Kidney epithelial cell (primary cell): ENCODE measurements at places on chromosomes 2 and 18.

- DNase-seq: no peak
These were observed 249.4 kb upstream of the SLC14A2 start for GRCh38 chr18:45365835-45366234.

- DNase-seq: no peak
These were observed 13.3 kb upstream of the CYP20A1 start for GRCh38 chr2:203225423-203226039.

DNA sequence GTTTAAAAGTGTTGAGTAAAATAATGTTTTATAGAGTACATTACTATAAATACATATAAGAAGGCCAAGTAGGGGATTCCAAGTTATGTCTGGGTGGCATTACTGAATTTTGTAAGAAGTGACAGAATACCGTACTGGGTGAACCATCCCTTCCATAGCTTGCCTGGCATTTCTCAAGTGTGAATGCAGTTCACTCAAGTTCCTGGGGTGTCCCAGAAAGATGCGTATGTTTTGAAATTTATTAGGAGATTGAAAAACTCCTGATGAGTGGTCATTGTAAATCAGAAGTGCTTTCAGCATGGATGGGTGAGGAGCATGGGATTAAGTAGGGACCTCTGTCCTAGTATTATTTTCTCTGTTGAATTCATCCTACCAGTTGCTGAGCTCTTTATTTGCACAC lies 103.2 kb downstream of the VAPA start:
- DNase-seq: no peak

DNA sequence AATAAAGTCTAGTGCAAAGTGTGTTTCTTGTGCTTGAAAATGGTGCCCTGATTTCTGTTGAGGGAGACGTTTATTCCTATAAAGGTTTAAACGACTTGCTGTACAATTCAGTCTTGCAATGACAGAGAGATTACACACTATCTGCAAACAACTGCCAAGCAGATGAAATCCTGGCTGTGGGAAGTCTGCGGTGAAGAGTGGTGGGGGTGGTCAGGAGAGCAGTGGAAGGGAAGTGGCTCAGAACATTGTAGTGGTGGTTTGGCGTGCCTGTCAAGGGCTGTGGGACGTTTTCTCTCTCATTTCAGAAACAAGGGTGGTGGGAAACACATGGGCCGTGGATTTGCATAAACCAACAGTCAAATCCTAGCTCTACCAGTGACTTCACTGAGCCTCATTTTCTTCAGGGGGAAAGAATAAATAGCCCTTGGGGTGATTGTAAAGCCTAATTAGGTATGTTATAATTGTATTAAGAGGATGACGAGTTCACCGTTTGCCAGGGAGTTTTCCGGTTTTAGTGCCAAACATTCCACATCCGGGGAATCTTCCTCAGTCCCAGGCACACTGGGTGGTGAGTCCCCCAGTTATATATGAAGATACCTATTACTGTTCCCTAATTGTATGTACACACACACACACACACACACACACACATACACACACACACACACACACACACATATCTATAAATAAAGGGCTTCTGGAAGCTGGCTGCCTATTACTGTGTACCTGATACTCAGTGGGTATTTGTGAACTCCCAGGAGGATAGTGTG lies 115.0 kb downstream of the SPTBN1 start:
- DNase-seq: no peak

DNA sequence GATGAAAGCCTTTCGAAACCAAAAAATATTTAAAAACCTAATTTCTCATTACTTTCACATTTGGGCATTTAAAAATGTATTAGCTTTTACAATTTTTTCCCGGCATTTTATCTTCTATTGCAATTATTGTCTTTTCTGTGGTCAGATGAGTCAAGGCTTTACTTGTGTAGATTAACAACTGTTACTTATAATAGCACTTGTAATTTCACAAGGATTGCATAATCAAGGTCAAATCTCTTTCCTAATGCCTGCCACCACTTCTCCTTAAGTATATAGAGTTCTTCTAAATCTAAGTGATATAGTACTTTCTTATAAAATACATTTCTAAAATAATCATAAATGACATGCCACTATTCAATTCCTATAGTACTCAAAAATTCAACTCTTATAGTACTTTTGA lies 67.2 kb downstream of the SLC8A1 start:
- peak; percentile 37 for DNase-seq

DNA sequence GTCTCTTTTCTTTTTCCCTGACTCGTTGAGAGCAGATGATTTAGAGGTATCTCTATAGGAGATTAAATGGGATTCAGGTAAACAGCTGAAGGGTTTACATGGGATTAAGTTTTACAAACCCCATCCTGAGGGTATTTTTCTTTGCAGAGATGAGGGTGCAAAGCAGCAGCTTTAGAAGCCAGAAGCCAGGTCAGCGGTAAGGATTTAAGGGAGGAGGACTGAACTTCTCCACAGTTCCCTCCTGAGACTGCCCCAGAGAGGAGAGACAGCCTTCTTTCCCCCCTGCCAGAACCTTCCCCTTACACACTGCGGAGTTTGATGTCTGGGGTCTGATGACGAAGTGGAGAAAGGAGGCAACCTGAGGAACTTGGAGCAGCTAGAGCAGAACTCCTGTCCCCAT lies 220.1 kb downstream of the PRKCE start:
- DNase-seq: no peak

DNA sequence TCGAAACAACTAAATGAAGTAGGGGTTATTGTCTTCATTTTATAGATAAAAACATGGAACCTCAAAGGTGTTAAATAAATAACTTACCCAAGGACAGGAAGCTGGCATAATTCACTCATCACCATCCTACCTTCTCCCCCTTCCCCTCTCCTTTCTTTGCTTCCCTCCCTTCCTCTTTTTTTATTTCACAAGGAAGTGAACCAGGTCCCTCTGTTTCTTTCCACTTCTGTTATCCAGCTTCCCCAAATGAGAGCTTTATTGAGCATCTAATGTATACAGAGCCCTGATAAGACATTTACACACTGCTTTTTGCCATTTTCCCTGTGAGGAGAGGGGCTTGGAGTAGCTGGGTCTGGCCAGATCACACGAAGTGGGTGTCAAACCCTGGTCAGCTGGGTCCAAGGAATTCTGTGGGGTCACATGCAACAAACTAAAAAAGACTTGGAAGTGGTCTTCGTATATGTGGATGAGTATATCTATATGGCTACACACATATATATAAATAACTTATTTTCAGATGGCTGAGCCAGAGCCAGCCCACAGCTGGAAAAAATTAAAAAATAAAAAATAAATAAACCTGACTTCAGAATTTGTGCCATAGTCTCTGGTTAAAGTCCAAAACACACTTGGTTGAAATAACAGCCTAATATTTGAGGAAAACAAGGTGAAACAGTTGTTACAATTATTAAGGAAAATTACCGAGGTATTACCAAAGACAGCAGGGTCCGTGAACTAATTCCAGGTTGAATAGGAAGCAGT lies 49.3 kb upstream of the FOSL2 start:
- DNase-seq: no peak

DNA sequence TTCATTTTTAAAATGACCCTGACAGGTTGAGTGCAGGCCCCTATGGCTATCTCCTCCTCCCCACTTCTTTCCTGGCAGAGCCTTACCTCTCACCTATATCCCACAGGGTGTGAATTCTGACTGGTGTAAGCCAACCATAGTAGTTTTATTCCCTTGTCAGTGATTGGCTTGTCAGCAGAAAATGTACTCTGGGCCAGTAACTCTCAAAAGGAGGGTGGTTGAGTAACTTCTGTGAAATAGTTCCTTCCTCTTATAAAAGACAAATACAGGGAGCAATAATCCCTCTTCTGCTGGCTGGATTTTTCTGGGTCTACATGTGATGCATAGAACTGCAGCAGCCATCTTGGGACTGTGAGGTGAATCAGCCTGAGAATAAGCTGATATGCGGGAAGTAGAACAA lies 83.4 kb downstream of the RAPH1 start:
- DNase-seq: no peak

DNA sequence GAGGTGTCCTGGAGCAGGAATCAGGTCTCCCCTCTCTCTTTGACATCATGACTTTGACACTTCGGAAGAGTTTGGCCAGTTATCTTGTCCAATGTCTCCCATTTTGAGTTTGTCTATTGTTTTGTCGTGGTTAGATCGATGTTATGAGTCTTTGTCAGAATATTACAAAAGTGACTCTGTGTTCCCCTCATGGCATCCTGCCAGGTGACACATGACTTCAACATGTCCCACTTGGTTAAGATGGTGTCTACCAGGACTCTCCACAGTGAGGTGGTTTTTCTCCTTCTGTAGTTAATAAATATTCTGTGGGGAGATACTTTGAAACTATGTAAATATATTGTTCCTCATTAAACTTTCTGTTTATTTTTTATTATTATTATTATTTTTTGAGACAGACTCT lies 76.6 kb upstream of the BZW1 start:
- DNase-seq: no peak

DNA sequence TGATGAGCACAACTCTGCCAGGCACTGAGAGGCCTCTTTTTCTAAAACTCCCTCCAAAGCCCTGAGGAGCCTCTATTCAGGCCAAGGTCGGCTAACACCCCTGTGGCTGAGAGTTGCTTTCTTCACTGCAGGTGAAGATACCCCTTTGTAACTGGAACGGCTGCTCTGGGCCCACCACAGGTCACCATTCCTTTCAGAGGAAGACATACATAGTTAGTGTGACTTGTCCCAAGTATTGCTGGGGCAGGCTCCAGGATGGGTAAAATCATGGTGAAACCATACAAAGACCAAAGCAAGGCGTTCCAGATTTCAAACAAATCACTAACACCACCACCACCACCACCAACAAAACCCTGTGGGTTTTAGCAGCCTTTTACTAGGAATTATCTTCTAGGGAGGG lies 36.8 kb downstream of the CHST10 start:
- DNase-seq: no peak

DNA sequence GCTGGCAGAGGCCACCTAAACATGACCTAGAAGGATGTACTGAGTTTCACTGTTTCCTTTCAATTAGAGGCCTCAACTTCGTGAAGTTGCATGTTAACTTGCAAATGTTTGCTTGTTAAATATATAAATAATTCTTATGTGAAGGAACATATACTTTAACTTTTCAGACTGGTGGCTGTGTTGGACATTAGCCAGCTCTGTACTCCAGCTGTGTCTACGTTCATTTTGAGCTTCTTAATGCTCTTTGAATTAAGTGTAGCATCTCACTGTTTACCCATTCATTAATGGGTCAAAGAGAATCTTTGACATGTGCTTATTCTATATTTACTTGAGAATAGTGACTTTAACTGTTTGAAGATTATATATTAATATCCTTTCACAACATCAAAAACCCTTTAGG lies 823.2 kb upstream of the ID2 start:
- no peak for DNase-seq

- DNase-seq: no peak
These were observed 215.4 kb downstream of the MYCN start for GRCh38 chr2:16155766-16156165.

- DNase-seq: no peak
These were observed 103.1 kb upstream of the ALKAL2 start for GRCh38 chr2:390959-391358.

DNA sequence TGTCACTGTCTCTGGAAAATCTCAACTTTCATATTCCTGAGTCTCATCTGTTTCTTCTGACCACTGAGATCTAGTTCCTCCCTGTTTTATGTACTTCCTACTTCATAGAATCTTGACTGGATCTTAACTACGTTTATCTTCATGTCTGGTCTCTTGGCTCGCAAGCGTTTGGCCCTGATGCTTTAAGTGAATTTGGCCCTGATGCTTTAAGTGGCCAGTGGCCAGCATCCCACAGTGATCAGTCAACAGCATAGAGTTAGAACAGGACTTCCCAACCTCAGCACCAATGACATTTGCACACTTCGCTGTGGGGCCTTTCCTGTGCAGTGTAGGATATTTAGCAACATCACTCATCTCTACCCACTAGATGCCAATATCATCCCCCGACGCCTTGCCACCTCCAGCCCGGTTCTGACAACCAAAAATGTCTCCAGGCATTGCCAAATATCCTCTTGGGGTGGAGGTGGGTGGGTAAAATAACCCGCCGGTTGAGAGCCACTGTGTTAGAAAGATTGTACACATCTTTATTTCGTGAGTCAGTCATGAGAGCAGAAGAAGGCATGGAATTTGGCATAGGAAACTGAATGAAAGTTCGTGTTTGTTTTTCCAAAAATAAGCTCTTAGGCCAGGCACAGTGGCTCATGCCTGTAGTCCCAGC lies 12.2 kb downstream of the TM4SF20 start:
- no peak for DNase-seq

DNA sequence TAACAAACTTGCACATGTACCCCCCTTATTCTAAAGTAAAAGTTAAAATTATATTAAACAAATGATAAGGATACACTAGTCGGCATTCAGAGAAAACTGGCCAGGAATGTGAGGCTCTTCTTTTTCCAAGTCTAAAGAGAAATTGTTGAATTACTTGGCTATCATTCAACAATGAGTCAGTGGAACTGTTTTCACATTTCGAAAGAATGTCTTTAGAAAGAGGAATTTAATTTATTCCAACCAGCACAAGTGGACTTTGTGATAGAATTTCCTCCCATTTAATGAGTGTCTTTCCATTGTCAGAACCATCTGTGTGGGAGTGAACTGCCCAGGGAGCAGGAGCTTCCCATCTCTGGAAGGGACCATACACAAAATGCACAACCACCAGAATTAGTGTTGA lies 792.2 kb downstream of the EPHA4 start:
- DNase-seq: peak; percentile 53

GRCh38 chr2:173523497-173523896 lies 168.8 kb downstream of the CDCA7 start:
- no peak for DNase-seq

DNA sequence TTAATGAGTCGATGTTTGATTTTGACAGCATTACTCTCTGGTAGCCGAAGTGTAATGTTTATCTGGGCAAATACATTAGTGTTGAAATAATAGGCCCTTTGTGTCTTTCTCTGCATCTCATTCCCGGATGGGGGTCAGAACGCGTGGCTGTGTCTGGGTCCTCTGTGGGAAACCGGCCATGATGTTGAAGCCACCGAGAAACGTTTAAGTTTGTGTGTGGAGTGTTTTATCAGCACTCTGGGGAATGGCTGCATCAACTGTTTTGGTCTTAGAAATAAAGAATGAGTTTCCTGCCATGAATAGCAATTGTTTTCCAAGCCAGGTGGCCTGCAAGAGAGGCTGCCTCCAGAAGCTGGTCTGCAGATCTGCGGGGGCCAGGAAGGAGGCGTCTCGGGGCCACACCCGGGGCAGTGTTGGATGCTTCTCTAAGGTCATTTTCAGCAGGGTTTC lies 69.7 kb downstream of the RNF144A start:
- no peak for DNase-seq
